ENCODE measurements at places on chromosomes 12 and 14.
A peak's percentile ranks its signal among the peaks of the same experiment; 100 is the strongest.

- H3K27me3 ChIP-seq = no peaks in the 10 kb centered on the region
- H3K4me1 ChIP-seq = peaks cover 50% of the 10 kb centered on the region
- no peak for DNase-seq
- no peak overlapping the region for H3K4me3 ChIP-seq
- peak overlapping the region; percentile 89 for H3K27ac ChIP-seq
- H3K36me3 ChIP-seq = peaks cover 8% of the 10 kb centered on the region
Measured at GRCh38 chr14:95238487-95239298, 81.0 kb downstream of the CLMN start.

DNA sequence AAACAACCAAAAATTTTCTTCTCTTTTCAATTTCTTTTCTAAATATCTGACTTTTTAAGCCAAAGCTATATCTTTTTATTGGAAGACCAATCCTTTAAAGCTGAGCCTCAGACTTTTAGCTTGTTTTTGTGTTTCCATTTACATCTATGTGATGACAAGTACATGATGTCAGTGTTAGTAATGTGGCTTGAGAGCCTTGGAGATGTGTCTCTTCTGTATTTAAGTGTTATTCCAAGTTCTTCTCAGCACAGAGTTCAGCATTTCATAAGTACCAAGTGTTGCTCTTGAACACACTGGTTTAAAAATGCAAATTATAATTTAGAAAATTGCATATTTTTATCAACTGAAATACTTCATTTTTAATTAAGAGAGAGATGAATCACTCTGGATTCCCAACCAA, 948.9 kb upstream of the FLRT2 start:
- no peak overlapping the region for H3K27ac ChIP-seq
- no peak overlapping the region for H3K4me3 ChIP-seq
- H3K4me1 ChIP-seq = peaks cover 3% of the 10 kb centered on the region
- H3K36me3 ChIP-seq = peaks cover 2% of the 10 kb centered on the region
- H3K27me3 ChIP-seq = no peaks in the 10 kb centered on the region

DNA sequence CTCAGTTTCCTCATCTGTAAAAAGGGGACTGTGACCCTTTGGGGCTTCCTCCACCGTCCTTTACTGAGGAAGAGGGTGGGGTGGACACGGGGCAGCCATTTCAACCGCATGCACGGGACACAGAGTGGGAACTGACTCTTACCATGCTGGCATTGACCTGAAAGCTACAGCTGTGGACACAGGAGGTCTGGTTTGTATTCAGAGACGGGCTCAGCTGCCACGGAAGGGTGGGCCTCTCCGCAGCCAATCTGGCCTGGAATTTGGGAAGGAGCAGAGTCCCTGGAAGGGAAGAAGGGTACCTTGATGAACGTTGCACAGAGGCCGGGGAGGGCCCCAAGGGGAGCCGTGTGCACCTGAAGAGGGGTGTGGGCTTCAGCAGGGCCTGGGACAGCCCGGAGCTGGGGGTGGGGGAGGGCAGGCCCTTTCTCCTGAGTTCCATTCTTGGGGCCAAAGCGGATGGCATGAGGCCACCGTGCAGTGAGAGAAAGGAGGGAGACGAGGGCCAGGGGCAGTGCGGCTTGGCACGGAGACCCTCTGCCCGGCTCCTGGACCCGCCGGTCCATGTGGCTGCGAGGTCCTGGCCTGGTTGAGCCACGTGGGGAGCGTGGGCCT, 14.5 kb downstream of the TNFAIP2 start:
- no peak for DNase-seq
- peak overlapping the region; percentile 53 for H3K27ac ChIP-seq
- H3K4me1 ChIP-seq = peaks cover 44% of the 10 kb centered on the region
- peaks cover 25% of the 10 kb centered on the region for H3K36me3 ChIP-seq
- H3K27me3 ChIP-seq = no peaks in the 10 kb centered on the region

DNA sequence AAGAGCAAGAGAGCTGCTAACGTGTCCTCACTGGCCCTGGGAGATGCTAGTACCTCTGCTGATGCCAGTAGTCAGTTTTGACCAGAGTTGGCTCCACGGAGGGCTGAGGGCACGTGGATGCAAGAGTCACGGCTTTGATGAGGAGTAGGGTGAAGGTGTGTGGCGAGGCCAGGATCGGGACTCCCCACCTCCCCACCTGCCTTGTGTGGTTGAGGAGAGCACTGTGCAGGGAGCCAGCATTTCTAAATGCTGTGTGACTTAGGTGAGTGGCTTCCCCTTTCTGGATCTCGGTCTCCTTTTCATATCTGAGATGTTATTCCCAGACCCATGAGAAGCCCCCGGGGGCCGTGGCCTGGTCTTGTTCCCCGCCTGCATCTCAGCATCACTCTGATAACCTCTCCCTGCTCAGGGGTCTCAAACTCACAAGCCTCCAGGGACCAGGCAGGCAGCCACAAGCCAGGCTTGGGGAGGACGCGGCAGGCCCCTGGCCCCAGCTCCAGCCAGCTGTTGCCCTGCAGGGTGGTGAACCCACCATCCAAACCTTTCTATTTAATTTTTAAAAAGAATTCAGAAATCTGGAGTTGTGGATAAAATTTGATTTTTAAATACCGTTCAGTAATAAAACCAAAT, 32.1 kb downstream of the MVK start:
- DNase-seq = no peak
- H3K27me3 ChIP-seq = peaks cover 13% of the 10 kb centered on the region
- no peaks in the 10 kb centered on the region for H3K36me3 ChIP-seq
- peaks cover 2% of the 10 kb centered on the region for H3K4me1 ChIP-seq
- no peak overlapping the region for H3K4me3 ChIP-seq

DNA sequence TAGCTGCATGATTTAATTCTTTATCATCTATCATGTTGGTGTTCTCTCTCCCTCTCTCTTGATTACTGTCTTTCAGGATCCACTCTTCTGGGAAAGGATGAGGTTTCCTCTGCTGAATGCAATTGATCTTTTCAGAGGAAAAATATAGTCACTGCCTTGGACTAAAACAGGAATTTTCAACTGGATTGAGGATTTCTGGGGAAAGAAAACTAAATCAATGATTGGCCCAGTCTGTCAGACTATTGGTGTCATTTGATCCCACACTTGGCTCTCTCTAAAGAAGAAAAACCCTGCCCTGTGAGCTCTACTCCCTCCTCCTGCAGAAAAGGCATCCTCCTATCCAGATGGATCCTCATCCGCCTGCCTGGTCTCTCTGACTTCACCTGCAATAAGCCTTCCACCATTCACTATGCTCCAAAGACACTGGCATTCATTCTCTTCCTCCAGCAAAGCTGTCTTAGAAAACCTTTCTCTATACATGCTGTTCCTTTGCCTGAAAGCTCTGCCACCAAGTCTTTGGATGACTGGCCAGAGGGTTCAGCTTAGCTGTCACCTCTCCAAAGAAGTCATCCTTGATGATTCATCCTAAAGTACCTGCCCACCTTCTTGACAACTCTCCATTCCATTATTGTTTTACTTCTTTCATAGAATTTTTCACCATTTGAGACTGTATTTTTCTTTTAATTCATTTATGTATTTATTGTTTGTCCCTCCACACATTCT, 127.7 kb upstream of the CAND1 start:
- H3K27ac ChIP-seq = no peak overlapping the region
- H3K36me3 ChIP-seq = no peaks in the 10 kb centered on the region
- no peak for DNase-seq
- no peaks in the 10 kb centered on the region for H3K27me3 ChIP-seq
- H3K4me3 ChIP-seq = no peak overlapping the region

GRCh38 chr12:18457362-18457761, 196.0 kb downstream of the PIK3C2G start:
- peaks cover 1% of the 10 kb centered on the region for H3K36me3 ChIP-seq
- peaks cover under 1% of the 10 kb centered on the region for H3K4me1 ChIP-seq
- no peak overlapping the region for H3K27ac ChIP-seq
- no peak overlapping the region for H3K4me3 ChIP-seq
- no peaks in the 10 kb centered on the region for H3K27me3 ChIP-seq
- no peak for DNase-seq

- no peak overlapping the region for H3K4me3 ChIP-seq
- H3K4me1 ChIP-seq = no peaks in the 10 kb centered on the region
- H3K27ac ChIP-seq = no peak overlapping the region
- no peak for DNase-seq
- H3K27me3 ChIP-seq = no peaks in the 10 kb centered on the region
Measured at GRCh38 chr14:29773990-29774389, 153.7 kb downstream of the PRKD1 start.

- H3K4me1 ChIP-seq = peaks cover 9% of the 10 kb centered on the region
- peak; percentile 84 for DNase-seq
- H3K27ac ChIP-seq = peak within 1 kb of the TSS; percentile 11
- H3K36me3 ChIP-seq = no peaks in the 10 kb centered on the region
- H3K27me3 ChIP-seq = peaks cover 54% of the 10 kb centered on the region
Measured at GRCh38 chr14:69574263-69574953, at the start of gene CCDC177. CCDC177 (minus strand) TSS chr14:69574871; CDS start chr14:69573622, 1,249 bp downstream.

DNA sequence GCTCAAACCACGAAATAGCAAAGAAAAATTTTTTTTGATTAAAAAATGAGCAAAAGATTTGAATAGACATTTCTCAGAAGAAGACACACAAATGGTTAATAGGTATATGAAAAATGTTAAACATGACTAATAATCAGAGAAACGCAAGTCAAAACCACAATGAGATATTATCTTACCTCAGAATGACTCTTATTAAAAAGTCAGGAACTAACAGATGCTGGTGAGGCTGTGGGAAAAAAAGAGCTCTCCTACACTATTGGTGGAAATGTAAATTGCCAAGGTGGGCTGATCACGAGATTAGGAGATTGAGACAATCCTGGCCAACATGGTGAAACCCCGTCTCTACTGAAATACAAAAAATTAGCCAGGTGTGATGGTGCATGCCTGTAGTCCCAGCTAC, 315.5 kb upstream of the FLRT2 start:
- H3K4me1 ChIP-seq = no peaks in the 10 kb centered on the region
- H3K4me3 ChIP-seq = no peak overlapping the region
- no peaks in the 10 kb centered on the region for H3K27me3 ChIP-seq
- no peaks in the 10 kb centered on the region for H3K36me3 ChIP-seq

DNA sequence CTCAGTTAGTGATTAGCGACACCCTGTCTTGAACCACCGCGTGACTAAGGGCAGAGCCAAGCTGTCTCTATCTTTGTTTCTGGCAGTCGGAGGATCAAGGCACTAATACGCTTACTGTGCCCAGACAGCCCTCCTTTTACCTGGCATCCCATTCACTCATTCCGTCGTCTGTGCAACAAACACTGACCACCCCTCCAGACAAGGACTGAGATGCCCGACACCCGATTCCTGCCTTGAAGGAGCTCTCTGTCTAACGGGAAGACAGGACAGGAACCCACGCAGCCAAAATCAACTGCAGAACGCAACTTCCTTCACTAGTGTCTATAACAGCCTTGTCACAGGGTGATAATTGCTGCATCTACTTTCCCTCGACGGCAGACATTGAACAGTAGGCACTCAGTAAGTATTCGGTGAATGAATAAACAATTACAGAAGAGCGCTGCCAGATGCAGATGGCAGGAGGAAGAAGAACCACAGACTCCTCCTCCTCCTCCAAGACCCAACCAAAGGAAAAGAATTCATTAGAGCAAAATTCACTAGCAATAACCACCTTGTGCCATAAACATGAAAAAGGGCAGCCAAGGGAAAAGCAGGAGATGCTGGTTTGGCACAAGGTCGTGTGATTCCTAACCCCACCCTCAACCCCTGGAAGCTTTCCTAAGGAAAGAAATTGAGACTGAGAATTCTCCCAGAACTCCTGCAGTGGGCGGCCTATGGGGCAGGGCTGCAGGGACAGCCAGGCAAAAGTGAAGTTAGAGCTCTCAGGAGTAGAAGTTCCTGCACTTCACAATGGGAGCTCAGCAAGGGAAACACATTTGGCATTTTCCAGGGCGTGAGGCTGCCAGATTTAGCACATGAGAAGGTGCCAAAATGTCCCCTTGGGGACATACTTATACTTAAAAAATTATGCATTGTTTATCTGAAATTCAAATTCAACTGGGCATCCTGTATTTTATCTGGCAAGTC, 186.6 kb upstream of the DIO3 start:
- no peaks in the 10 kb centered on the region for H3K4me1 ChIP-seq
- DNase-seq = no peak
- no peak overlapping the region for H3K27ac ChIP-seq
- H3K36me3 ChIP-seq = no peaks in the 10 kb centered on the region
- H3K27me3 ChIP-seq = no peaks in the 10 kb centered on the region
- no peak overlapping the region for H3K4me3 ChIP-seq

GRCh38 chr12:107129315-107129930, 36.1 kb upstream of the CRY1 start:
- DNase-seq = no peak
- H3K27me3 ChIP-seq = peaks cover 2% of the 10 kb centered on the region
- no peak overlapping the region for H3K4me3 ChIP-seq
- H3K27ac ChIP-seq = no peak overlapping the region

DNA sequence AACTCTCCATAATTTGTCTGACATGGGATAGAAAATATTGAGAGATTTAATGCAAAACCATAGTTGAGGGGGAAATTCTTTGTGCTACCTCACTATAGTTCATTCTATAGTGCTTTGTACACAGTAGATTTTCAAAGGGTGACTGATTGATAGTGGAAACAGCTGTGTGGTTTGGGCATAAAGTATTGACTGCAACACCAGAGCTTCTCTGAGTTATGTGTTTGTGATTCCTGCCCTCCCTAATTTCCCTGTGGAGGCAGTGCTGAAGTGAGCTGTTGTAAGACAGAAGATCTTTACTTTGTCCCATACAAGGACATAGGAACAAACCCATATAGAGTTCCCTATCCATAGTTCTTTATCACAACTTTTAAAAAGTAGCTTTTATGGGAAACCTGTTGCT, 47.1 kb downstream of the PTPRQ start:
- peaks cover 18% of the 10 kb centered on the region for H3K4me1 ChIP-seq
- no peak overlapping the region for H3K27ac ChIP-seq
- H3K4me3 ChIP-seq = no peak overlapping the region

DNA sequence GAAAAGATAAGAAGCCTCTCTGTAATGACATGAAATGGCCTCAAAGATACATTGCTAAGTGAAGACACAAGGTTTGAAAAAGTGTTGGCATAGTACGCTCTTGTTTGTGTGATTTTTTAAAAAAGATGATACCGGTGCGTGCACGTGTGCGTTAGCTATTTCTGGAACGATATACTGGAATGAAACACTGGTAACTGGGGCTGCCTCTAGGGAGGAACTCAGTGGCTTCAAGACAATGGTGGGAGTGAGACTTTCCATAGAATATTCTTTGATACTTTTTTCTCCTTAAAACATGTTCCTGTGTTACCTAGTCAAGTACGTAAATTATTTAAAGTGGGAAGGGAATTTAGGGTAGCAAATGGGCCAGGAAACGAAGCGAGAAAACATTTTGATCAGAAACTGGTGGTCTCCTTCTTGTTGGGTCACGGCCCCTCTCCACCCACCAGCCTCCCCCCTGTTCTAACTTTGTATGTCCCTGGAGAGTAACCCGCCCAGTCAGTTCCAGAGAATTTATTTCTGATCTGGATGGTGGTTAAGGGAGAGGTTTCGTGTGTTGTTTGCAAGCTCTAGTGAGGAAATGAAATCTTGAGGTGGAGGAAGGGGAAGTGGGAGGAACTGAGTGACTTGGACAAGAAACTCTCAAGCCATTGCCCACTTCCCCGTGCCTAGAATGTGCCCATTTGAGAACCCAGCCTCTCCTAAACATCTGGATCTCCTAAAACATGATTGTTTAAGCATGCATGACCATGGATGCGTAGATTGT, 6.6 kb downstream of the FGF6 start:
- no peak overlapping the region for H3K27ac ChIP-seq
- peaks cover 17% of the 10 kb centered on the region for H3K4me1 ChIP-seq
- no peak overlapping the region for H3K4me3 ChIP-seq
- no peaks in the 10 kb centered on the region for H3K36me3 ChIP-seq
- DNase-seq = no peak

GRCh38 chr12:72368298-72368697, 96.1 kb downstream of the TRHDE start:
- no peaks in the 10 kb centered on the region for H3K36me3 ChIP-seq
- DNase-seq = no peak
- H3K27me3 ChIP-seq = peaks cover 13% of the 10 kb centered on the region
- no peak overlapping the region for H3K27ac ChIP-seq
- peaks cover 26% of the 10 kb centered on the region for H3K4me1 ChIP-seq
- no peak overlapping the region for H3K4me3 ChIP-seq
